NCI-H748 treated with DMSO at 0.1 percent for 48 hours (cell line): ENCODE measurements at places on chromosomes 3 and 15.

DNA sequence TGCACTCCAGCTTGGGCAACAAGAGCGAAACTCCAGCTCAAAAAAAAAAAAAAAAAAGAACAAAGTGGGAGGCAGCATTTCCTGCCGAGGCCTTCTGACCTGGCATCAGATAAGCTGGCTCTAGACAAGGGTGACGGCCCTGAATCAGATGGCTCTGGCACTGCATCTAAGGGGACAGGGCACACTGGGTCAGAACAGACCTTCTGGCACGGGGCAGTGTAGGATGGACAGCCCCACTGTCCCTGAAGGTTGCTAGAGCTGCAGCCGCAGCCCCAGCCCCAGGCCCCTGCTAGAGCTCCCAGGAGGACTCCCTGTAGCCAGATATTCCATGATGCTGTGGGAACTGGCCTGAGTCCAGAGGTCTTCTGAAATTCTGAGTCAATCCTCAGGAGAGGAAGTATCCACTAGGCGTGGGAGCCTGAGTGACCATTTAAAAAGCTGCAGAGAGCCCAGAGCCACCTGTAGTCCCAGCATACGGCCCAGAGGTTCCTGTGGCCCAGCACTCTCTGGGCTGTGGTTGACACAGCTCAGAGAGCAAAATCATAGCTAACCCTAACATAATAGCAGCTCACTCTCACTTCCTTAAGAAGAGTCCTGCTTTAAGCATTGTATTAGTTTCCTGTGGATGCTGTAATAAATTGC is 69.2 kb upstream of the MFGE8 start:
- no peak for DNase-seq

DNA sequence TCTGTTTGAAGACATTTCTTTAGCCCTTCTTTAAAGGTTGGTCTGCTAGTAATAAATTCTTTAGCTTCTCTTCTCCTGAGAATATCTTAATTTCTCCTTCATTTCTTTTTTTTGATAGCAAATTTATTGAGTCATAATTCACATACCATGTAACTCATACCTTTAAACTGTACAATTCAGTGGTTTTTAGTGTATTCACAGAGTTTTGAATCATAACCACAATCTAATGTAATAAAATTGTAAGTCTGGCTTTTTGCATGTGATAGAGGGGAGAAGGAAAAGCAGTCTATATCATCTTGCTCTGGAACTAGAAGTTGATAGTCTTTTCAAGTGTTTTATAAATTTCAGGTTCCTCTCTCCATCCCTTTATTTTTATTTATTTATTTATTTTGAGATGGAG is 81.3 kb downstream of the APBA2 start:
- DNase-seq: no peak

DNA sequence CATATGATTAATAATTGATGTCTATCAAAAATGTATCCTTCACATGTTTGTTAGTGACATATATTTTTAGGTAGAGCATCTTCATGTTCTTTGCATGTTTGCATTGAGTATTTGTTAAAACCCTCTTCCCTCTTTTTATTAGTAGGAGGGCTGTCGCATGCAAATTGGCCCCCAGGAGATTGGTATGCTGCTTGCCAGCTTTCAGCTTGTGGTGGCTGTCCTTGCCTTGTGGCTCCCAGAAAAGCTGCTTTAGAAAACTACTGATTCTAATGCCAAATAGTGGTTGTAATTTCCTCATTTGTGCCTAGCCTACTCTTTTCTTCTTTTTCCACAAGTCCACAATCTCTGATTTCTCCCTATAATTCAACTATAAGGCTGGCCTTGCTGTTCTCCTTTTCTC is 886.8 kb downstream of the VGLL3 start:
- no peak for DNase-seq

- DNase-seq: no peak
Observed at GRCh38 chr3:126459111-126459762, 16.5 kb downstream of the ZXDC start.

DNA sequence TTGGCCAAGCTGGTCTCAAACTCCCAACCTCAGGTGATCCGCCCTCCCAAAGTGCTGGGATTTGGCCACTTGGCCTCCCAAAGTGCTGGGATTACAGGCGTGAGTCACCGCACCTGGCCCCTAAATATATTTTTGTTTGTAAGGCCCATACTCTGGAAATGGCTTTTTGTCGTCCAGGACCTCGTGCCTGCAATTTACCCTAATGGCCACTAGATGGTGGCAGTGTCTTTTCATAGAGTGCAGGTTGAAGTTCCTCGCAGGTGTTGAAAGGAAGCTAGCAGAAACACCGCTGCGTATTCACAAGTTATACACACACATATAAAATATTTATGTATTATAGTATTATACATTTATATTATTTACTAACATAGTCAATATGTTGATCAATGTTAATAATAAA is 97.2 kb downstream of the LRTM1 start:
- peak; percentile 33 for DNase-seq

GRCh38 chr3:72485641-72486040 is 362.6 kb downstream of the SHQ1 start:
- DNase-seq: no peak
